ENCODE measurements at places on chromosomes 6 and 20. TPM values are rescaled to one million over a fixed set of nuclear protein-coding genes. Genes with fewer than 3 reads are reported as not detected.

RBM24 gene
- polyA plus RNA-seq: not detected

SIM1 gene
- not detected for polyA plus RNA-seq

APOM gene
- polyA plus RNA-seq: 8.0 TPM

OPN5 gene
- not detected for polyA plus RNA-seq

TBXT gene
- polyA plus RNA-seq: not detected
